Progenitor cell of endocrine pancreas (in vitro differentiated cells): ENCODE measurements at places on chromosomes 4 and X. TPM values are rescaled to one million over a fixed set of nuclear protein-coding genes. Genes with fewer than 3 reads are reported as not detected.

Gene SPACA5B
- total RNA-seq, result not detected in 2 replicates

Gene GPR34
- total RNA-seq, result not detected in 2 replicates

Gene SLC4A4
- total RNA-seq, result 281 and 286 TPM in 2 replicates

Gene ADGRG4
- 2.7 and 3.9 TPM in 2 replicates for total RNA-seq

Gene TEX11
- 6.5 and 7.2 TPM in 2 replicates for total RNA-seq

Gene IL21
- total RNA-seq, result not detected in 2 replicates

Gene CPLX1
- 1.4 and 2.0 TPM in 2 replicates for total RNA-seq

Gene OTUD6A
- not detected in 2 replicates for total RNA-seq

DNA sequence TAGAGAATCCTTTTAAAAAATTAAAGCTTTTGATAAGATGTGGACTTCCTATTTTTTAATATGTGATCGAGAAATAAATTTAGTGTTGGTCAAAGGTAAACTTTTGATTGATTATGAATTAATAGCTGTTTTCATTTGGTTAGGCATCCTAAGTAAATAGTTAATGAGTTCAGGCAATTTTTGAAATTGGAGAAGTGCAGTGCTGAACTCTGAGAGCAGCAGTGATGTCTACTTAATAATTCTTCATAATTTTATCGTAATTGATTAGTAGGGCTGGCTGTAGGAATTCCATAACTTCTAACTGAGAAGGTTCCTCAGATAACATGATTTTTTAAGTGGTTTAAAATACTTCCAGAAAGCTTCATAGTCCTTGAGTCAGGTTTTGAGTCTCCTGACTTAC, 1.5 kb downstream of the MND1 start:
- no peak for DNase-seq

DNA sequence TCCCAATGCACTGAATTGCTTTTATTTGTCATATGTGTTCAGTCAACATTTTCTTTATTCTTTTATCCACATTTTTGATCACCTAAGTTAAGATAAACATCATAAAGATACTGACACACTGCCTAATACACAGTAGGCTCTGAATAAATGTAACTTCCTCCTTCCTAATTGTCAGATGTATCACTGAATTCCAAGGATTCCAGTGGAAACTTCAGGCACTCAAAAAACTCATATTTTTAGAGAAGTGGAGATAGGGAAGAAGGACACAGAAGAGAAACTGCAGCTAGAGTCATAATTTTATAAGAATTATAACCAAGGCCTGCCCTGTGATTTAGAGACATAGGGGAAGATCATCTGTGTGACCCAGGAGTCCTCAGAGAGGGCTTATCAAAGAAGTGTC, 753.3 kb downstream of the ADGRL3 start:
- no peak for DNase-seq

GRCh38 chrX:153933748-153934147, 1.1 kb downstream of the NAA10 start:
- no peak for DNase-seq

DNA sequence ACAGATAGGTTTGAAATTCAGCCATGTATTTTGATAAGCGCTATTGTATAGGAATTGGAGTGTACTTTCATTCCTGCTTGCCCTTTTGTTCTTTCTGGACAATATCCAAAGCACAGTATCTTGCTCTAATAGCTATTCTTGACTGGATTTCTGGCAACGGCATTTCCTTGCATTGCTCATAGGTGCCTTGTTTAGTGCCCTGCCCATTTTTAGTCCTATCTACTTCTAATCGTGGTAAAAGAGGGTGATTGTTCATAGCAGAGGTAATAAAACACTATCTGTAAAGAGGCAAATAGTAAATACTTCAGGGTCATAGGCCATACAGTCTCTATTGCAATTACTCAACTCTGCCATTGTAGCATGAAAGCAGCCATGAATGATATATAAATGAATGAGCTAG, 155.9 kb downstream of the IL1RAPL2 start:
- DNase-seq, result no peak

DNA sequence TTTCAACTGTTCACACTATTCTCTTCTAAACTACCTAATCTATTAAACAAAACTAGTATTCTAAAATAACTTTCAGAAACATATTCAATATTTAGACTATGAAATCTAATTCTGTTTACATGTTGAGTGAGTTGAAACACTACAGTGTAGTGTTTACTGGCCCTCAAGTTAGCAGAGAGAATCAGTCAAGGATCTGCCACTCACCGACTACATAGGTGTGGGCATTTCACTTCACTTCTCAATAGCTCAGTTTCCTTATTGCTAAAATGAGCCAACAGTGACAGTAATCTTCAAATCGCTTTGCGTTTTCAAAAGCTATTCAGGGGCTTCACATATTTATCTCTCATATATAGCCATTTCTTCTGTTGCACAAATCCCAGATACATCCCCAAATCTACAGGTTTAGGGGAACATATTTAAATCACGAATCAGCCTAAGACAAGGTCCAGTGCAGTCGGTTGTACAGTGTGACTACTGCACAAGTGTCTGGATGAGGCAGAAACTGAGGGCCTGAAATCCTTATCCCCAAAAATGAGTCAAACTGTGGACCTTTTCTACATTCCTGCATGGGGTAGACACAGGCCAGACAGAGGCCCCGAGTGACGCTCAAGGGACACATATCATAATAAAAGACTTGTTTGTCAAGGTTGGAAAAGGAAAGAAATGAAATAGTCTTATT, 129.8 kb downstream of the PPP3CA start:
- no peak for DNase-seq

- no peak for DNase-seq
Observed at GRCh38 chrX:41677183-41678060, 11.4 kb upstream of the GPR34 start.

GRCh38 chr4:156906325-156906724, 65.3 kb downstream of the PDGFC start:
- no peak for DNase-seq

DNA sequence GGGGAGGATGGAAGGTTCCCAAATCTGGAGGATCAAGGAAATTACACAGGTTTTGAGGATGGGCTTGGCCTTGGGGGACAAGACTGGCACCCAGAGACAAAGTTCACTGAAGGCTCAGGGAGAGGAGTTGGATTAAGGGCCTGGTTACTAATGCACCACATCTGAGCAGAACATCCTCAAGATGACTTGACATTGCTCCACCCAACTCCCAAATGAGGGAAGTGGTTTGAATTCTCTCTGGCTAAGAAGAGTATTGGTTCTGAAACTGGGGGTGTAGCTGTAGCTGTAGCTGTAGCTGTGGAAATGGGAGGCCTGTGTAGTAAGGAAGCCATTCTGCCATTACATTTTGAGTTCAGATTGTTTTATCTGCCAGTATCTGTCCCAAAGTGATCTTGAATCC, 129.4 kb downstream of the RASL11B start:
- no peak for DNase-seq

- no peak for DNase-seq
Observed at GRCh38 chr4:18105030-18106011, 83.8 kb upstream of the LCORL start.

GRCh38 chr4:1961563-1961962, 47.2 kb downstream of the NELFA start:
- DNase-seq, result no peak

- no peak for DNase-seq
Observed at GRCh38 chrX:139971394-139971749, 6.1 kb upstream of the CXorf66 start.

DNA sequence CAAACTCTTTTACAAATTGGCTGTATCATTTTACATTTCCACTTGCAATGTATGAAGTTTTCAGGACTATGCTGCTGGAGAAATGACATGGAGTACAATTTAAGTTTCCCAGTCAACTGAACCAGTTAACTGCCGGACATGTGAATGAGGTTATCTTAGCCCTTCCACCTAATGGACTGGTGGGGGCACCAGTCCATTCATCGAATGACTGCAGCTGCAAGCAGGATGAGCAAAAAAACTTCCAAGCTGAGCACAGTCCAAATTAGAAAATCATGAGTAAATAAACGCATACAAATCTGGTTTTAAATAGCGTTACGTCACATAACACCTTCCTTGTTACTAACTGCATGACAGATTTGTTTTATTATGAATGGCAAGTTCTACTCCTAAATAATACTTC, 1131.5 kb downstream of the PCDH18 start:
- DNase-seq, result no peak
